Body of pancreas (tissue), 4 donors: ENCODE measurements at places on chromosomes 12 and 14. TPM values are rescaled to one million over a fixed set of nuclear protein-coding genes. Genes with fewer than 3 reads are reported as not detected.

GRCh38 chr12:6469609-6470374 is 685 bp downstream of the VAMP1 start:
- DNase-seq = no peak

- DNase-seq = no peak
These were observed 15.2 kb upstream of the RNASE12 start for GRCh38 chr14:20606190-20606901.

GRCh38 chr14:63204407-63205043 is at the start of gene RHOJ:
Gene RHOJ, plus strand, starts transcription at chr14:63204443. Its CDS starts 427 bp downstream, at chr14:63204870.
- DNase-seq = no peak

- DNase-seq = no peak
These were observed 87.4 kb downstream of the LRIG3 start for GRCh38 chr12:58832920-58833319.

Gene CMA1
- not detected for total RNA-seq

Gene KITLG
- 4.9 TPM for total RNA-seq

Gene PCED1B
- 14.2 TPM for total RNA-seq
